ENCODE measurements at places on chromosomes 5 and 9.
A peak's percentile ranks its signal among the peaks of the same experiment; 100 is the strongest.

GRCh38 chr5:160315968-160316367 lies 3.6 kb upstream of the CCNJL start:
- DNase-seq = peak; percentile 88

GRCh38 chr5:39505363-39505762 lies 80.6 kb upstream of the DAB2 start:
- DNase-seq = no peak

- DNase-seq = no peak
Measured at GRCh38 chr9:37719526-37719925, 34.1 kb upstream of the TRMT10B start.

DNA sequence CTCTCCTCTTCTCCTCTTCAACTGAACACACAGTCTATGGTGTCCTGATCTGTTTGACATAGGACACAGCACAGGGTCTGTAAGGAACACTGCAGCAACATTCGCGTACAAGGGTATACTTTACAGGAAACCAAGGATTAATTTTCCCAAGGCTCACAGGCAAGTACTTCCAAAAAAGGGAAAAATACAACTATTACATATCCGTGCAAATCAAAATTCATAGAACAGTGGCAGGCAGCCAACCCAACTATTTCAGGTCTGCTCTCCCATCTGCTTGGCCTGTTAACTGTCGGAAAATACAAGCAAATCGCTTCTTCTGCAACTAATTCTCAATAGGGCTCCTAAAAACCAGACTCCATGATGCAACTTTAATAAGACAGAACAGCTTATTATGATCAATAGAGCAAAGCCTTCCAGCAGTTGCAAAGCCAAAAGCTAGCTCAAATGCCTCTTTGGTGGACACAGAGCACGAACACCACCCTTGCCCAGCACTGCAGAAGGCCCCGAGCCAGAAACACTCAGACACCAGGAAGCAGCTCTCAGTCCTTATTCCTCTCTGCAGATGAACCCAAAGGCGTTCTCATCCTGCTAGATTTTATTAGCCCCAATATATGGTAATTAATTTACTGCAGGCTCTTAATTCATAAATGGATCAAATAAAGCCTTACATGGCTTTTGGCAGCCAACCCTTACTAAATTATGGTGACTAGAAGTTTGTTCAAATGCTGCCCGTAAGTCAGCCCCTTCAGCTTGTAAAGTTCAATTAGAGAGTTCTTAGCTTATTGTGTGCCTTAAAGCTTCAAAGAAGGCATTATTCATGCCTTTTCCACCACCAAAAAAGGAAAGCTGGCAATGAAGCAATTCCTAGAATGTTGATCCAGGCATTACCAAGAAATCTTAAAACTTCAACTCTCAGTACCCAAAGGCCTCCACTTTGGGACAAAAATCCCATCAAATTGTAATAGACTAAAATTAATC lies 68.8 kb downstream of the ZNF608 start:
- peak; percentile 48 for DNase-seq

Data from large intestine (tissue), 12 donors.